ENCODE measurements at places on chromosomes 4 and X. TPM values are rescaled to one million over a fixed set of nuclear protein-coding genes. Genes with fewer than 3 reads are reported as not detected.

GAGE12E gene
- total RNA-seq = not detected

TRIM75 gene
- not detected for total RNA-seq

ARHGAP36 gene
- total RNA-seq = 0.41 TPM

GUCY1B1 gene
- total RNA-seq = 66.9 TPM

GAGE1 gene
- not detected for total RNA-seq

LAMTOR3 gene
- 56.7 TPM for total RNA-seq

UBE2D3 gene
- total RNA-seq = 329 TPM

SPARCL1 gene
- 48.9 TPM for total RNA-seq

MAP9 gene
- total RNA-seq = 36.7 TPM

PPARGC1A gene
- 4.5 TPM for total RNA-seq

CCDC149 gene
- total RNA-seq = 16.3 TPM

IRS4 gene
- 1.2 TPM for total RNA-seq

PNCK gene
- total RNA-seq = 18.3 TPM

NPY1R gene
- total RNA-seq = 179 TPM

PDGFC gene
- total RNA-seq = 33.4 TPM

DNA sequence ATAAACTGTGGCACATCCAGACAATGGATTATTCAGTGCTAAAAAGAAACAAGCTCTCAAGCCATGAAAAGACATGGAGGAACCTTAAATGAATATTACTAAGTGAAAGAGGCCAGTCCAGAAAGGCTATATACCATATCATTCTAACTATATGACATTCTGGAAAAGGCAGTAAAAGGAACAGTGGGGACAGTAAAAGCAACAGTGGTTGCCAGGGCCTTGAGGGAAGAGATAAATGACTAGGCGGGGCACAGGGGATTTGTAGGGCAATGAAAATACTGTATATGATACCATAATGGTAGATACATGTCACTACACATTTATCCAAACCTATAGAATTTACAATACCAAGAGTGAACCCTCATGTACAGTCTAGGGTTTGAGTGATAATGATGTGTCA, 115.3 kb downstream of the ATP8A1 start:
- DNase-seq = no peak

- DNase-seq = peak; percentile 48
These were observed 825 bp upstream of the RASGEF1B start for GRCh38 chr4:81472281-81473182.

DNA sequence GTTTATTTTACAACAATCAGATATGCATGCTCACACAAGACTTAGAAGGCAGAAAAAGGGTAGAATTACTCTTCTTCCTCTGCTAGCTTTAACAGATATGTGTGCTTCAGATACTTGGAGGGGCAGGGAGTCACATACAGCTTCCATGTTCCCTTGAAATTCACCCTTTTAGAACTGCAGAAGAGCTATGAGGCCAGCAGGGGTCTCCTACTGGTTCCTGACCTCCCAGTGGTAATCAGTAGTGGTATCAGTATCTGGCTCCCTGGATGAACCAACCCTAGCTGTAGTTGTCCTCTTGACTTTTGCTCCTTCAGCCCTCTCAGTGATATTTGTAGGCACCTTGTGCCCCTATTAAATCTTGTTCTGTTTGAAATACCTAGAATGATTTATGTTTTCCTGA, 81.5 kb downstream of the RCHY1 start:
- no peak for DNase-seq

GRCh38 chrX:134670134-134670924, 12.1 kb upstream of the PLAC1 start:
- DNase-seq = no peak

GRCh38 chr4:32147446-32148085, 1427.4 kb downstream of the PCDH7 start:
- no peak for DNase-seq

GRCh38 chrX:137166591-137166990, 132.8 kb upstream of the GPR101 start:
- DNase-seq = no peak

DNA sequence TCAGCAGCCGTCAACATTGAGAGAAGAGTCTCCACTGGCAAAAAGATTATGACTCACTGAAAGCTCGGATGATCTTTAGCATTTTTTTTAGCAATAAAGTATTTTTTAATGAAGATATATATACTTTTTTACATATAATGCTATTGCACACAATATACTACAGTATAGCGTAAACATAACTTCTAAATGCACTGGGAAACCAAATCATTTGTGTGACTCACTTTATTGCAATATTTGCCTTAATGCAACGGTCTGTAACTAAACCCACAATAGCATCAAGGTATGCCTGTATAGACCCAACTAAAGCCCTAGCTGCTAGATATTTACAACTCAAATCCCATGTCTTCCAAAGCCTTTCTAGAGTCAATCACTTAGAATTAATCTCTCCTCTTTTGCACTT, 52.3 kb upstream of the EDNRA start:
- DNase-seq = no peak

- no peak for DNase-seq
These were observed 134.8 kb upstream of the PPARGC1A start for GRCh38 chr4:24024605-24025004.

GRCh38 chrX:37287741-37288444, 61.3 kb upstream of the PRRG1 start:
- no peak for DNase-seq

DNA sequence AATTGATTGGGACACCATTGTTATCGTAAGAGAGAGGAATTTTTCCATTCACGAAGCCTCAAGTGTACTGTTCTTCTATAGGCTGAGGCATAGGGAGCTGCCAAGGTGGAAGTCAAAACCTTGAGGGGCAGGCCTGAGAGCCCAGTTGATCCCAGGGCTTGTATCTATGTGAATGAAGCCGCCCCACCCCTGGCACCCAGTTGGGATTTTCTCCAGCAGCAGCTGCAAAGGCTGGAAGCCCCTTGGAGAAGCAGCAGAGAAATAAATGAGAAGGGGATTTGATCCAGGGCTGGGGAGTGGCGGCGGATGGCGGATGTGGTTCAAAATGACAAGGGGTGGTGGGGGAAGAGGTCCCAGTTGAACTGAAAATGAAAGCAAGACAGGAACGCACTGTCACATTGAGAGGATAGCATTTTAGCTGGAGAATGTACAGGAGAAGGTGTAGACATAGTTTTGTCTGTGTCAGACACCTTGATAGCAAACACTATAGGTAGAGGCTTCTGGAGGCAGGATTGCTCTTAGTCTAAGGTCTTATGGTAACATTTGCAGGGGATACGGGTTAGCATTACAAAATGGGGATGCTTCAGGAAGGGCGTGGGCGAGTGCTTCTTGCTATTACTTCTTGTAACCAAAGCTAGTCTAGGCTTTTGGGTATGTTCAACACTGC, 32.6 kb downstream of the DOCK11 start:
- no peak for DNase-seq

DNA sequence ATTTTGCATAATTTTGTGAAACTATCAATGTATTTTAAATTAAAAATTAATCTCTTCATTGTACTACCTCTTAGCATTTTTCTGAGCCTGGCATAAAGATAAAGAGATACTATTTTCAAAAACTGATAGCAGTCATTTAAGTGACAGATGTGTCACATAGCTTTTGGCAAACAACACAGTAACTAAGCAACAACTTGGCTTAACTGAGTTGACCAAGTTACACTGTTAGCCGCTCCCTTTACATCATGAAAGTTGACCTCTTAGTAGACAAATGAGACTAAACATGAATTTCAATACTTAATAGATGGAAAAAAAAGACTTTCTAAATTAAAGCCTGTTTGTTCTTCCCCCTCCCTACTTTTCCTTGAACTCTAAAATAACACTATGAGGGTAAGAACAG, 62.0 kb downstream of the ATP8A1 start:
- no peak for DNase-seq

GRCh38 chr4:151991001-151991883, 230.4 kb upstream of the GATB start:
- DNase-seq = no peak

GRCh38 chr4:153773236-153773690, 13.4 kb upstream of the RNF175 start:
- no peak for DNase-seq

- no peak for DNase-seq
These were observed 161.3 kb downstream of the ATP10D start for GRCh38 chr4:47646372-47646771.

- DNase-seq = peak; percentile 16
These were observed 995 bp downstream of the SMARCA5 start for GRCh38 chr4:143514497-143514896.

DNA sequence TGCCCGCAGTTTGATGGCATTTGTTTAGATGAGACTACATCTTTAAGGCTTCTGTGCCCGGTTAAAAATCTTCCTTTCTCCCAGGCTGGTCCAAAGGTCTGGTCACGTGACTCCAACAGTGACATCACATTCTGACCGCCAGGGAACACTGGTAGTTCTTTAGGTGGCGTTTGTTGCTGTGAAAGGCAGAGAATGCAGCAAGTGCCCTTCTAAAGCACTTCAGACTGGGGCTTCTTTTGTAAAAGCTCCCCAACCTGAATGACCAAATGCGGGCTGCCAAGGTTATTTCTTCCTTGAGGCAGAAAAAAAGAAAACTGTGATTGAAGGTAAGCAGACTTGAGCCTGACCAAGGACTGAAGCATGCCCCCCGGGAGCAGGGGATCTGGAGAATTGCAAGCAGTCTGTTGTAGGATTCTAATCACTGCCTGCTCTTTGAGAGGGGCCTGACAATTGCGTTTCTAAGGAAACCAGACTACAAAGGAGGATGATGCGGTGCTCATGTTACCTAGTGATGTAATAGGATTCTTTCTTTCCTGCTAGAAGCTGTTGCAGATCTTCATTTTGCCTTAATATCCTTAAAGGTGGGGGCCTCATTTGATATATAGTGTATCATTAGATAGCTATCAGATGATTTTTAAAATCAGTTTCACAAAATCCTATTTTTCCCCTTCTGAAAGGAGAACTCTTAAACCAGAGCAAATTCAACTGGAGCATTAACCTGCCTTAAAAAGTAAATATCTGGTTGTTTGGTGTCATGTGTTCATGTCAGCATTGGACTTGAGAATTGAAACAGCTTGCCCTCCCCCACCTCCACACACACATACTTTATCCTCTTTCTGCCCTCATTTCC, 133.1 kb downstream of the AKAP4 start:
- DNase-seq = peak; percentile 13

- DNase-seq = no peak
These were observed 1720.2 kb downstream of the PCDH7 start for GRCh38 chr4:32440391-32440790.

- DNase-seq = no peak
These were observed at the start of gene ZFYVE28 for GRCh38 chr4:2417765-2418649. ZFYVE28 (minus strand) TSS chr4:2418645; CDS start chr4:2418323, 322 bp downstream.

- DNase-seq = no peak
These were observed at the start of gene NHSL2 for GRCh38 chrX:71910643-71910985. NHSL2 (plus strand) TSS chrX:71910845.

DNA sequence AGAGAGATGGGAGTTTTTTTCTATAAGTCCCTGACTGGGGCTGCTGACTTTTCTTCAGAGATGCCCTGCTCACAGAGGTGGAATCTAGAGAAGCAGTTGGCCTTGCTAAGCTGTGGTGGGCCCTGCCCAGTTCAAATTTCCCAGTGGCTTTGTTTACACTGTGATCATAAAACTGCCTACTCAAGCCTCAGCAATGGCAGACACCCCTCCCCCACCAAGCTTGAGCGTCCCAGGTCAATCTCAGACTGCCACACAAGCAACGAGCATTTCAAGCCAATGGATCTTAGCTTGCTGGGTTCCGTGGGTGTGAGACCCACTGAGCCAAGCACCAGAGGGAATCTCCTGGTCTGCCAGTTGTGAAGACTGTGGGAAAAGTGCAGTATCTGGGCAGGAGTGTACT, 199.8 kb upstream of the WDFY3 start:
- DNase-seq = no peak

GRCh38 chr4:72376901-72377300, 192.1 kb downstream of the ADAMTS3 start:
- DNase-seq = no peak

DNA sequence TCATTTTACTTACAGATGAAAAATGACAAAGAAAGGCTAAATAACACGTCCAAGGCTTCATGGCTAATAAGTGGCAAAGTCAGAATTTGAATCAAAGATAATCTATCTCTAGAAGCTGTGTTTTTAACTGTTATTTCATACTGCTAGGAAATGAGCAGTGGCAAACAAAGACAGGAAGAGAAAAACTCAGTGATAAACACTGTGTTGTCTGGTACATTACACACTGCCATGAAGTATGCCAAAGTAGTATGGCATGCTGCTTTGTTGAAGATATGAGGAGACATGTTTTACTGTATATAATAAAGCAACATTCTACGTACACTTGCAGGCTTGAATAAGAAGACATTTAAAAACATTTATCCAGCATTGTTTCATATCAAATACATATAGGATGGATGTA, 49.5 kb downstream of the TIGD2 start:
- no peak for DNase-seq

DNA sequence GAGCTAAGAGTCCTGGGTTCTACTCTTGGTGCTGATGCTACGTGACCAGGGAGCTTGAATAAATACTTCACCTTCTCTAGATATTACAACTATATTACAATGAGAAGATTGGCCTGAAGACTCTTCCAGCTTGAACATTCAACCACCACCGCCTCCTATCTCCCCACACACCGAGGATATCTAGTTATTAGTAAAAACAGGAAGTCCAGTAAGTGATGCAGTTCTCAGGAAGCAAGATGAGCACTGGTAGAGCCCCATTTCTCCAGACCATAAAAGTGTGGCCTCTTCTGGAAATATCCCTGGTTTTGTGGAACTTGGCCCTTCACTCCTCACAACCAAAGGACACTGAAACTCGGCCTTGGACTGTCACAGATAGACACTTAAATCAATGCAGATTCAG, 18.5 kb downstream of the PJA1 start:
- DNase-seq = no peak

GRCh38 chr4:106628586-106629267, 260.1 kb upstream of the GIMD1 start:
- no peak for DNase-seq

- no peak for DNase-seq
These were observed 131.9 kb downstream of the AKAP4 start for GRCh38 chrX:50068893-50069292.

GRCh38 chrX:56343664-56344063, 111.5 kb downstream of the KLF8 start:
- DNase-seq = no peak

Data from frontal cortex (tissue), 4 donors.